Stimulated activated CD4-positive, alpha-beta T cell treated with anti-CD3 and anti-CD28 coated beads, Interleukin-1b, Interleukin-23, amount 100 ng/mL, for 1 hour (primary cell): ENCODE measurements at places on chromosomes 1 and 21.

DNA sequence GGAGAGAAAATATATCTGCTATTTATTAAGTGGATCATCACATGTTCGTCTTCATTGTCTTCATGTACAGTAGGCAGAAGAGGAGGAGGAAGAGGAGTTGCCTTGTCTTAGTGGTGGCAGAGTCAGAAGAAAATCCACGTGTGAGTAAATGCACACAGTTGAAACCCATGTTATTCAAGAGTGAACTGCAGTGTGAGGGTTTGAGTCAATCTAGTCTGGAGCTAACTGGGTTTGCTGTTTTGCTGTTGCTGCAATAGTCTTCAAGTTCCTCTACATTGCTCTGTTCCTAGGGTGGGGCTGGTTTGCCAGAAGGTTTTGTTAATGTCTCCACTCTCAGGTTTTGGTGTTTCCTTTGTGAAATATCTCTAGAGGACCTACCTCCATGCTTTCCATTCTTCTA is 3.1 kb upstream of the CD1A start:
- DNase-seq, result no peak

- DNase-seq, result peak; percentile 61
Measured at GRCh38 chr1:155989242-155990004, 11.1 kb upstream of the ARHGEF2 start.

DNA sequence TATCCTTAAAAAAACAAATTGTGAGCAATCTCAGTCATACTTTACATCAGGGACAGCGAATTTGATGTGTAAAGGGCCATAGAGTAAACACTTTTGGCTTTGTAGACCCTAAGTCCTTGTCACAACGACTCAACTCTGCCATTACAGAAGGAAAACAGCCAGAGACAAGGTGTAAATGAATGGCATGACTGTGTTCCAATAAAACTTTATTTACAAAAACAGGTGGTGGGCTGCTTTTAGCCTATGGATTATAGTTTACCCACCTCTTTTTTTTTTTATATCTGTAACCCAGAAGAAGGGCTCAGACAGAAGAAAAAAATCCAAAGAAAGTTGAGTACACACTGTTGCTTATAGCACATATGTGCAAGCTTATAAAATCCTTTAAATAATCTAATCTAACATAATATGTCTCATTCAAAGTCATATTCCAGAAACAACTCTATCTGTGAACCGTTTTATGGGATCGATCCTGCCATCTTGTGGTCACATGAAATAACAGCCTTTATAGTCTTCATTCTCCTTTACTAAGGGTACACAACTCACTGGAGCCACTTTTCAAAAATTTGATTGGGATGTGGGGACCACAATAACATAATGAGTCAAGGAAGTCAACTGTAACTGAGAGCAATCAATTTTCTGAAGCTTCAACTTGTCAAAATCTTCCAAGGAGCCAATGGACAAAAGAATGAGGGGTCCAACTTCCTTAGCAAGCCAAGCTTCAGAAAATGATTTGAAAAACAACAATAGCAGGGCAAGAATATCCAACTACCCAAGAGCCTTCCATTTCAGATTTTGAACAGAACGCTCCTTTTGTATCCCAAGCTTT is 142.2 kb upstream of the KRTAP19-8 start:
- DNase-seq, result no peak

GRCh38 chr1:230507666-230508402 is 81.7 kb upstream of the PGBD5 start:
- no peak for DNase-seq

DNA sequence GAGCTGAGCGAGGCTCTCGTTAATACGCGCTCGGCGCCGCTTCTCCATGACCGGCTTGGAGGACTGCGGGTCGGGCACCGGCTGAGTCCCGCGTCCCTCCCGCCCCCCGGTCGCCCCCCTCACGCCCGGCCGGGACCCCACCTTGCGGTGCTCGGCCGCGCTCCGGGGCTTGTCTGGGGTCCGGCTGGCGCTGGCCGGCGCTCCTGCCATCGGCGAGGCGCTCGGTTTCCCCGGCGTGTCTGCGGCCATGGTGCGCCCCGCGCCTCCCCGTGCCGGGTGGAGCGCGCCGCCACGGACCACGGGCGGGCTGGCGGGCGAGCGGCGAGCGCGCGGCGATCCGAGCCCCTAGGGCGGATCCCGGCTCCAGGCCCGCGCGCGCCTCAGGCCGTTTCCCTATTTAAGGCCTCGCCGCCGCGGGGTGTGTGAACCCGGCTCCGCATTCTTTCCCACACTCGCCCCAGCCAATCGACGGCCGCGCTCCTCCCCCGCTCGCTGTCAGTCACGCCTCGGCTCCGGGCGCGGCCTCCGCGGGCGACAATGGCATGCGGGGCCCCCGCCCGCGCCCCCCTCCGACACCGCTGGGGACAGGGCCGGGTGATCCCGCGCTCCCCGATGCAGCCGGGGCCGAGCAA is at the start of gene HES4:
Gene HES4, minus strand, starts transcription at position 373 of the 632 bp plus-strand sequence. Its CDS starts 124 bp downstream, at position 249.
- no peak for DNase-seq

DNA sequence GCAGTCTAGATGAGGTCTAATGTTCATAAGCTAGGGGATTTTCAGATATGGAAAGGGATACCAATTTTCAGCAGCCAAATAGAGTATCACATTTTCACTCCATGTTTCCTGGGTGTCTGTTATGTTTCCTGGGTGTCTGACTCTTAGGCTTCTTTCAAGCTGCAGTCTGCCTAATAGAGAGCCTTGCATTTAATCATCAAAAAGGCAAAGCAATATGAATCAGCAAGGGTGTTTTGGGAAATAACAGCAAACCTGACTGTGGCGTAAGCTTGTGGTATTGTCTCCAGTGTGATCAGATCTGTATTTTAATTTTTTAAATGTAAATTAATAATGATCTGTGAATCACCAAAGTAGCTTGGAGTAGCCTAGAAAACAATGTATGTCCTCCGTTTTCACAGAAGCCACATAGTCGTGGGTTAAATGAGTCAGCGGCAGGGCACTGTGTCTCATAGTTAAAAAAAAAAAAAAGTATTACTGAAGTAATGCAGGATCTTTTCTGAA is 10.4 kb downstream of the LGALS8 start:
- DNase-seq, result peak; percentile 8

DNA sequence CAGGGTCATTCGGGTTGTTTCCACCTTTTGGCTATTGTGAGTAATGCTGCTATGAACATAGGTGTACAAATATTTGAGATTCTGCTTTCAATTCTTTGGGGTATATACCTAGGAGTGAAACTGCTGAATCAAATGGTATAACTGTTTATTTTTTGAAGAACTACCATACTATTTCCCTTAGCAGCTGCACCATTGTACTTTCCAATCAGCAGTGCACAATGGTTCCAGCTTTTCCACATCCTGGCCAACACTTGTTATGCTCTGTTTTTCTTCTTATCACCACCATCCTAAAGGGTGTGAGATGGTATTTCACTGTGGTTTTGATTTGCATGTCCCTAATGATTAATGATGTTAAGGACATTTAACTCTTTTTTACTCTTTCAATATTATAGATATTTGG is 3.6 kb upstream of the ABCA4 start:
- no peak for DNase-seq

DNA sequence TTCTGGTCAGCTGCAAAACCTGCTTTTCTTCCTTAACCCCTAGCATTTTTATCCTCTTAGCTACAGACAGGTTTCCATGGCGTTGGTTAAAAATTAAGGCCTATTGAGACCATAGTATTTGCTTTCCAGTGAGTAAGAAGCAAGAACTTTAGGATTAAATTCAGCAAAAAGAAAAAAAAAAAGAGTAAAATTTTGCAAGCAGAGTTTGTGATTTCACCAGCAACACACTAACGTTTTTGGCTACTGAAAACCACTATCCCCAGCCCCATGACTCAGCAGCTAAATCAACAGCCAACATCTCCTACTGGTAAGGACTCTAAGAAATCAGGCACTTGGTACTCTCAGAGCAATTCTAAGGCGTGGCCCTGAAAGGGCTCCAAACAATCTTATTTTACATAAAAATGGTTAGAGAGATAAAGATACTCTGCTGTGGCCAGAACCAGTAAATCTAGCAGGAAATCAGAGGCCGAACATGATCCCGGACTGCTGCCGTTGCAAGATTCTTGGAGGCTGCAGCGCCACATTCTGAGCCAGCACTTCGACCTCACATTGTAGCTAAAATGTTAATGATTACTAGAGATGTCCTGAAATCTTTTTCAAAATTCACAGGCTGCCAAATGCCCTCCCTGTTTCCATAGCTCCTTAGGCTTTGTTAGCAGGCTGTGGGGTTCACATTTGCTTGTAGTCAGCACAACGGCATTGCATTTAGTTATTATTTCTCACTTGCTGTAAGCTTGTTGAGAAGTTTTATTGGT is 1.6 kb upstream of the ENO1 start:
- no peak for DNase-seq

DNA sequence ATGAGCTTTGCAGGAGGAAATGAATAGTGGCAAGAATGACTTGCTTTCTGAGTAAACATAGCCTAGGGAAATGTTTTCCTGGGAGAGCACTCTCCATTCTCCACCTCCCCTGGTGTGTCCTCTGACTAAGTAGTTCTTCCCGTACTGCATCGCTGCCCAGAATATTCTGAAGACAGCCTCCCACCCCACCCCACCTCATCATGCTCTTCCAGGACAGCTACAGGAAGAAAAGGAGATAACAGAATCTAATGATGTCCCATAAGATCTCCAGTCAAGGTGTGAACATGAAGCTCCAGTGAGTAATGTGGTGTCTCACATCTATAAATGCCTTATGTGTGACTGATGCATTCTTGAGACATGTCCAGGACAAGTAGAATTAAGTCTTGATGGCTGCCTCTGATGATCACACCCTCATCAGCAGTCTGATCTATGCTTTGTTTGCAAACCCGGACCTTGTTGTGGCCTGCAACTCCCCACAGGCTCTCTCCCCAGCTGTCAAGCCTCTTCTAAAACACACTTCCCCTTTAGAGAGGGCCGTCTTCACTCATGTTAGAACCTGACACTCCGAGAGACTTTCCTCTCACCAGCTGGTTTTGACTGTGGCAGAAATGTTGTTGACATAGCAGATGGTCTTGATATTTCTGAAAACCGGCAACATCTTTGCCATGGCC is 183.0 kb downstream of the CYYR1 start:
- DNase-seq, result no peak

GRCh38 chr21:23016617-23017016 is 2018.4 kb downstream of the NCAM2 start:
- no peak for DNase-seq

GRCh38 chr1:184424945-184425344 is 38.1 kb downstream of the C1orf21 start:
- DNase-seq, result no peak

GRCh38 chr1:242605521-242605920 is 81.0 kb upstream of the PLD5 start:
- no peak for DNase-seq

- no peak for DNase-seq
Measured at GRCh38 chr1:113281550-113281949, 108.8 kb upstream of the MAGI3 start.

DNA sequence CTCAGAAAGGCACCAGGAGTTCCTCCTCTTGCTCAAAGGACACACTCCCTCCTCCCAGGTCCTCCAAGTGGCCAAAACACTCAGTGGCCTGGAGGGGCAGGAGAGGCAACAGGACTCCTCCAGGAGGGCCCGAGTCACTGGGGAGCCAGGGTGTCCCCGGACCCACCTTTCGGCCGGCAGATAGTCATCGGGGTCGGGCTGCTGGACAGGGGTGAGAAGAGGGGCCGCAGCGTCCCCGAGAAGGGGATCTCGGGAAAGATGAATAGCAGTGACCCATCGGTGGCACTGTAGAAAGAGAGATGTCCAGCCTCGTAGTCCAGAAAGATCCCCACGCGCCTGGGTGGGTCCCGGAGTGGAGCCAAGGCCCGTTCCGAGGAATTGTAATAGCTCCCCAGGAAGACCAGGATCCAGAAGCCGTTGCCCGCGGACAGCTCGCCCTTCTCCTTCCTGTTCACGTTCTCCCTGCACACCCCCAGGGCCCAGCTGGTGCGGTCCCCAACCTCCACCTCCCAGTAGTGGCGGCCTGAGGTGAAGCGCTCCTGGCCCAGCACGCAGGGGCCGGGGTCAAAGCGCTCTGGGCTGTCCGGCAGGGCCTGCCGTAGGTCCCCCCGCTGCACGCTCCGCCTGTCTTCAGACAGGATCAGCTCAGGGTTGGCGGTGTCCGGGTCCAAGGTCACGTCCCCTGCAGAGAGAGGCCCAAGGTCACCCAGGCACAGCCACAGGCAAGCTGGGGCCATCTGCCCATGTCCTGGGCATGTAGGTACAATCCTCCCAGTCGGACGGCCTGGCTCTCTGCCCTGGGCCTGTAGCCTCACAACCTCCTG is 11.9 kb downstream of the TRIM11 start:
- no peak for DNase-seq

- DNase-seq, result no peak
Measured at GRCh38 chr1:209427811-209428210, 155.7 kb upstream of the CAMK1G start.

GRCh38 chr1:30928789-30929134 is 20.2 kb upstream of the SDC3 start:
- DNase-seq, result no peak

DNA sequence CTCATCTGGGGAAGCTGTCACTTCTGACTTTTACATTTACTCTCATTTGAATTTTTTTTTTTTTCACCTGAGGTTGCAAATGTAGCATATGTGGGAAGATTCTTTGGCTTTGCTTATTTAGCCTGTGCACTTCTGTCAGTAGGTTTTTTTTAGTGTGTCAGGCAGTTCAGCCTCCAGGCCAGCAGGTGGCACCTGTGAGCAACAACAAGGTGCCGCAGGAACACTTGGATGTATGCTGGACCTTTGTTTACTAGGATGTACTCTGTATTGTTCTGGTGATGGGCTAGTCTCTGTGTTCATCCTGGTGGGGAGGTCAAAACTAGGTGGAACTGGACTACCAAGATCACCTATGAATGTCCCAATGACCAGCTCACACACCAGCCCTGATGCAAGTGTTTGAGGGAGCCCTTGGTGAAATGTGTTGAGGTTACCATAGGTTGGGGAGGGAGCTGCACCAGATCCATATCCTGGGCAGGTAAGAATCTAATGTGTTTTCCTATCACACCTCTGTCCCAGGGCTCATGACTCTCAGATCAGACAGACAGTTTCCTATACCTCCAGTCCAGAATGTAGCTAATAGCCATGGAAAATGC is 618.2 kb downstream of the BRINP3 start:
- DNase-seq, result no peak

GRCh38 chr1:213061263-213061662 is 10.2 kb downstream of the RPS6KC1 start:
- no peak for DNase-seq

DNA sequence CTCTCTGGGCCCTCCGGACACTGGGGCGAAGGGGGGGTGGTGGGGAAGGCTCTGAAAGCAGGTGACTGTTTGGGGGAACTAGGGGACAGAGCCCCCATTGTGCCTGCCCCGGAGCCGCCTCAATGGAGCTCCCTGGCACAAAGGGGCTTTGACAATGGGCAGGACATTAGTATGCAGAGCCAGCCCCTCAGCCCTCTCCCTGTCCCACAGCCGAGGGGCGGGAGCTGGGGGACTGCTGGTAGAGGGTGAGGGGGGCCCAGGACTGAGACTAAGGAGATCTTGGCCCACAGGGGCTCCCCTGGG is 7.8 kb downstream of the KCNJ10 start:
- DNase-seq, result no peak
